ENCODE measurements at places on chromosomes 5 and 9. TPM values are rescaled to one million over a fixed set of nuclear protein-coding genes. Genes with fewer than 3 reads are reported as not detected.

Gene TAF11L13
- polyA plus RNA-seq: not detected

- no peaks in the 10 kb centered on the region for H3K36me3 ChIP-seq
- peak within 1 kb of the TSS; percentile 22 for H3K27ac ChIP-seq
- H3K4me1 ChIP-seq: peaks cover 11% of the 10 kb centered on the region
- peak within 1 kb of the TSS; percentile 51 for H3K4me3 ChIP-seq
Measured at GRCh38 chr9:136686794-136687711, at the start of gene AGPAT2. Gene AGPAT2 (minus strand): TSS chr9:136687457. CDS start chr9:136687357, 100 bp downstream.

GRCh38 chr9:100730086-100730485 lies 152.2 kb downstream of the CAVIN4 start:
- no peak overlapping the region for H3K4me3 ChIP-seq
- H3K36me3 ChIP-seq: no peaks in the 10 kb centered on the region
- H3K27me3 ChIP-seq: no peaks in the 10 kb centered on the region
- no peaks in the 10 kb centered on the region for H3K4me1 ChIP-seq
- DNase-seq: no peak
- no peak overlapping the region for H3K27ac ChIP-seq

DNA sequence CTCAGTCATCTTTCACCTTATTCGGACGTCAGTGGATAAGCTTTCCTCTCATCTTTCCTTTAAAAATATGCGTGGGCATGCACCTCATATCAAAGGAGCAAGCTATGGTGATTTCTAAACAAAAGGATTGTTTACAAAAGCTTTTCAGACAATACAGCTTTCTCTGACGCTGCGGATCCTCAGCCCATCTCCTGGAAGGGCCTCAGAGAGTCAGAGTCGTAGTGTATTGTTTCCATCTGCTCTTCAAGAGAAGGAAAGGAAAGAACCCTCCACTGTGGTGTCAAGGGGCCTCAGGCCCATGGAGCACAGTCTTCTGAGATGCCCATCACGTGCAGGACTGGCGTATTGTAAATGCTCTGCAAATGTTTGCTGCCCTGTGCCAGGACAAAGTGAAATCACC lies 163.4 kb upstream of the MAP1B start:
- no peaks in the 10 kb centered on the region for H3K36me3 ChIP-seq
- no peak for DNase-seq
- H3K27me3 ChIP-seq: no peaks in the 10 kb centered on the region
- H3K4me1 ChIP-seq: no peaks in the 10 kb centered on the region
- H3K27ac ChIP-seq: no peak overlapping the region
- no peak overlapping the region for H3K4me3 ChIP-seq

DNA sequence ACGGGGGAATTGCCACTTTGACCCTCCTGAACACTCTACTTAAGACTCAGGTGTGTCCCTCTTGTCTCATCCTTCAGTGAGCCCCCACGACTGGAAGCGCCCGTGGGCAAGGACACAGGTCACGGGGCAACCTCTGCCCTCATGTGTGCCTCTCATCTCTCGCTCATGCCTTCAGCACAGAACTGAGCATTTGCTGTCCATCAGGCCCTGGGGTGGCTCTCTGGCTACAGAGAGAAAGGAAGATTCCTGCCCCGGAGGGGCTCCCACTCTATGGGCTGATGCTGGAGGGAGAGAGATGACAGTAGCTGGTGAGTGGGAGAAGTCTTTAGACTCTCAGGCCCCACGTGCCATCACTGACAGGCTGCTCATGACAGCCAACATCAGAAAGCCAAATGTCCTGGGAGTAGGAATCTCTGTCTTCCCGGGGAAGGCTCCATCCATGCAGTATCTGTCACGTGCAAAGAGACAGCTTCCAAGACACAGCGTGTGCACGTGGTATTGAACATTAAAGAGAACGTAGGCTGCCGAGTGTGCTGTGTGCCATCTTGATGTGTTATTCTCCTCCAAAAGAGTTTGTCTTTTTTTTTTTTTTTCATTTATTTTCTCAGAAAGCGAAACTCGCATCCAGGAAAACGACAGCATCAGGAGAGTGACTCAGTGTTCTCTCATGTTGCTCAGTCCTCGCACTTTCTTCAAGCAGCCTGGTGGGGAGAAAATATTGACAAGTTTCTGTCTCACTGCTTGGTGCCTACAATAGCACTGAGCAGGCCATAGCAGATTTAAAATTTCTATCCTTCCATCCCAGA lies 190.5 kb downstream of the GAS1 start:
- no peak for DNase-seq
- no peak overlapping the region for H3K4me3 ChIP-seq
- H3K27me3 ChIP-seq: no peaks in the 10 kb centered on the region

GRCh38 chr5:149681252-149681651 lies 48.9 kb upstream of the PPARGC1B start:
- H3K27ac ChIP-seq: no peak overlapping the region
- DNase-seq: no peak
- no peaks in the 10 kb centered on the region for H3K4me1 ChIP-seq

Gene SLC25A25
- 13.4 TPM for polyA plus RNA-seq

DNA sequence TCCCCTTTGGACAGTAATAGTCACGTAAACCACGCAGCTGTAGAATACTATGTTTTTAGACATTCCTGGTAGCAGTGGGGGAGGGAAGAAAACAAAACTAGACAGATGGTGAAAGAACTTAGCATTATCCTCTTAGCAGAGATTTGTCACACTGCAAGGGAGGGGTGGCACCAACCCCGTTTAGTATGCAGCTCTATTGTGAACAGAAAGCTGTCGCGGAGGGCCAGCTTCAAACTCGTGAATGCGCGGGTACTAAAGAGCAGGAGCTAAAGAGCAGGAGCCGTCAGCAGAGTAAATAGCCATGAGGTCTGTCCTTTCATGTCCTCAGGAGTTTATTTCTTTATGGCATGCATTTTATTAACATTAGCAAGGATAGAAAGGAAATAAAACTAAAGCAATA lies 141.9 kb upstream of the SLC12A2 start:
- no peak for DNase-seq
- no peaks in the 10 kb centered on the region for H3K27me3 ChIP-seq
- H3K36me3 ChIP-seq: no peaks in the 10 kb centered on the region
- no peak overlapping the region for H3K4me3 ChIP-seq
- no peak overlapping the region for H3K27ac ChIP-seq

Gene BTNL9
- polyA plus RNA-seq: not detected

Gene IFNB1
- polyA plus RNA-seq: not detected

GRCh38 chr9:101427957-101428655 lies 7.5 kb downstream of the ALDOB start:
- H3K4me1 ChIP-seq: no peaks in the 10 kb centered on the region
- no peaks in the 10 kb centered on the region for H3K36me3 ChIP-seq
- DNase-seq: no peak
- no peak overlapping the region for H3K27ac ChIP-seq

GRCh38 chr5:160434022-160434531 lies 12.4 kb downstream of the PTTG1 start:
- H3K4me1 ChIP-seq: no peaks in the 10 kb centered on the region
- no peaks in the 10 kb centered on the region for H3K36me3 ChIP-seq

DNA sequence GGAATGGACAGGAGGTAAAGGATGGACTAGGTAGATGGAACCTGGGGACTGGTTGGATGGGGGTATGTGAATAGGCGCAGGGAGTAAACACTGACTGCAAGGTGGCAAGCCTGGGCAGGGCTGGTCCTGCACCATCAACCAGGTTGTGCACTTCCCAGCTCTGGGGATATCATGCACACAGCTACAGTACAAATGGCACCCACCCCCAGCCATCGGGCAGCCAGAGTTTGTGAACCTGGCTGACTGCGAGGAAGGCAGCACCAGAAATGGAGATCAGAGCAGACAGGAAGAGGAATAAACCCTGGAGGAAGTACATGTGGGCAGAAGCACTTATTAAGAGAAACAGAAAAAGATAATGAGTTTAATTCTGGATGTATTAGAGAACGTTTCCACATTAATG lies 229.1 kb downstream of the ESM1 start:
- no peaks in the 10 kb centered on the region for H3K36me3 ChIP-seq
- H3K27ac ChIP-seq: no peak overlapping the region
- H3K4me1 ChIP-seq: peaks cover 23% of the 10 kb centered on the region
- H3K4me3 ChIP-seq: no peak overlapping the region
- no peak for DNase-seq
- no peaks in the 10 kb centered on the region for H3K27me3 ChIP-seq

- DNase-seq: no peak
- no peaks in the 10 kb centered on the region for H3K4me1 ChIP-seq
- H3K36me3 ChIP-seq: peaks cover 31% of the 10 kb centered on the region
- H3K4me3 ChIP-seq: no peak overlapping the region
- no peak overlapping the region for H3K27ac ChIP-seq
Measured at GRCh38 chr5:154917757-154918156, 20.3 kb downstream of the GEMIN5 start.

- DNase-seq: no peak
- H3K4me3 ChIP-seq: no peak overlapping the region
- H3K4me1 ChIP-seq: peaks cover 8% of the 10 kb centered on the region
- H3K27me3 ChIP-seq: no peaks in the 10 kb centered on the region
- H3K36me3 ChIP-seq: no peaks in the 10 kb centered on the region
Measured at GRCh38 chr5:180093651-180094382, 22.3 kb upstream of the RNF130 start.

- no peaks in the 10 kb centered on the region for H3K36me3 ChIP-seq
- no peak for DNase-seq
Measured at GRCh38 chr5:174799121-174799520, 74.7 kb downstream of the MSX2 start.

DNA sequence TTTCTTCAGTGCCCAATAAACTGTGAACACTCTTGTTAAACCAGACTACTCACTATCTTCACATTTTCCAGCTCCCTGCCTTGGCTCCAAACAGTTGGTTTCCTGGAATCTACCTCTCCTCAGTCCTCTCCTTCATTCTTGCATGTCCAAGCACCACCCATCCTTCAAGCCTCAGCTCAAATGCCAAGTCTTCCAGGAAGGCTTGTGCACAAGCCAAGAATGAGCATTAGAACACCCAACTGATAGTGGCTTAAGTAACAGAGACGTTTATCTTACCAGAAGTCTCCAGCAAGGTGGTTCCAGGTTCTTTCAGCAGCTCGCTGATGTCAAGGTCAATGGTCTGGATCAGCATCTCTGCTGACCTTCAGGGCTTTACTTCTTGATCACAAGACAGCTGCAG lies 60.1 kb downstream of the PTPDC1 start:
- H3K4me3 ChIP-seq: no peak overlapping the region
- H3K4me1 ChIP-seq: no peaks in the 10 kb centered on the region

Gene NRARP
- not detected for polyA plus RNA-seq

- H3K4me1 ChIP-seq: no peaks in the 10 kb centered on the region
- DNase-seq: no peak
- H3K4me3 ChIP-seq: no peak overlapping the region
- H3K27me3 ChIP-seq: no peaks in the 10 kb centered on the region
- H3K27ac ChIP-seq: no peak overlapping the region
Measured at GRCh38 chr5:3428334-3428733, 167.3 kb upstream of the IRX1 start.

Gene SOX30
- polyA plus RNA-seq: 0.52 TPM

Gene HMMR
- not detected for polyA plus RNA-seq

Gene SNCAIP
- not detected for polyA plus RNA-seq

DNA sequence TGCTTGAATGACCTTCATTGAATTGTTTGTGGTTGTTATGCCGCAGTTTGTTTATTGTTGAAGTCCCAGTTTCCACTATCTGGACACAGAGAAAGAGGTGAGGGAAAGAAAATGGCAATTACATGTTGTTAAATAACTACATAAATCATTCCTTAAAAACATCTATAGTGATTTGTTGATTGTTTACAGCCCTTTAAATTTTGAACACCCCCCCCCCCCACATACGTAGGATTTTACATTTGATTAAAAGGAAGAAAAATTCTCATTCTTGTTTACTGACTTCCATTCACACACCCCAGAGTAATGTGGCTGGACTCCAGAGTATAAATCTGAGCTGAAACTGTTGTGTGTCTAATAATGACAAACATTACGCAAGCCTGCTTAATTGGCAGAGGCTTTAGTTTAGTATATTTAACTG lies 87.1 kb upstream of the FAM174A start:
- H3K4me1 ChIP-seq: no peaks in the 10 kb centered on the region
- H3K27me3 ChIP-seq: no peaks in the 10 kb centered on the region
- H3K27ac ChIP-seq: no peak overlapping the region

GRCh38 chr5:169011451-169011850 lies 289.5 kb downstream of the SLIT3 start:
- no peak for DNase-seq
- H3K4me1 ChIP-seq: no peaks in the 10 kb centered on the region
- H3K4me3 ChIP-seq: no peak overlapping the region
- no peaks in the 10 kb centered on the region for H3K36me3 ChIP-seq
- no peak overlapping the region for H3K27ac ChIP-seq

- no peaks in the 10 kb centered on the region for H3K4me1 ChIP-seq
- H3K27me3 ChIP-seq: no peaks in the 10 kb centered on the region
- H3K36me3 ChIP-seq: no peaks in the 10 kb centered on the region
Measured at GRCh38 chr9:6080154-6080716, 64.8 kb upstream of the RANBP6 start.

Gene FOXD4L6
- polyA plus RNA-seq: not detected

GRCh38 chr9:132697230-132697629 lies 27.0 kb downstream of the GTF3C4 start:
- no peak overlapping the region for H3K27ac ChIP-seq
- no peaks in the 10 kb centered on the region for H3K36me3 ChIP-seq
- no peaks in the 10 kb centered on the region for H3K4me1 ChIP-seq
- DNase-seq: no peak
- no peaks in the 10 kb centered on the region for H3K27me3 ChIP-seq
- no peak overlapping the region for H3K4me3 ChIP-seq

- H3K27me3 ChIP-seq: no peaks in the 10 kb centered on the region
- no peaks in the 10 kb centered on the region for H3K36me3 ChIP-seq
- DNase-seq: no peak
- no peaks in the 10 kb centered on the region for H3K4me1 ChIP-seq
- H3K27ac ChIP-seq: no peak overlapping the region
Measured at GRCh38 chr9:113966394-113966793, 90.3 kb downstream of the ZNF618 start.

DNA sequence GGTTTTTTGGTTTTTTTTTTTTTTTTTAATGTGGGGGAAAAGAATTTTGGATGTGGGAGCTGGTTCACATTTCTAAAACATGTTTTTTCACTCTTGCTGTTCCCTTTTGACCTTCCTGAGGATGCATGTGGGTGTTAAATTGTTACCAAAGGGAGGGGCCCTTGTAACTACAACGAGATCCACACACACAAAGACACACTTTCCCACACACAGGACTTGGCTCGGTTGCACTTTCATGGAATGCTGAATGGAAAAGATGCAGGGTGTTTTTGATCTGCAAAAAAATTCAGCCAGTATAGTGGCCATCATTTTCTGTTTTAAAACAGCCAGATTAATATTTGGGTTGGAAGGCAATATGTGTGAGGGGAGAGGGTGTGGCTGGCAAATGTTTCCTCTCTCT lies 576.9 kb downstream of the EBF1 start:
- H3K4me3 ChIP-seq: no peak overlapping the region
- no peak for DNase-seq
- no peaks in the 10 kb centered on the region for H3K27me3 ChIP-seq

GRCh38 chr5:37182667-37183066 lies 66.5 kb downstream of the CPLANE1 start:
- DNase-seq: no peak
- no peaks in the 10 kb centered on the region for H3K4me1 ChIP-seq
- H3K27me3 ChIP-seq: no peaks in the 10 kb centered on the region
- H3K36me3 ChIP-seq: no peaks in the 10 kb centered on the region
- H3K27ac ChIP-seq: no peak overlapping the region

GRCh38 chr5:172634106-172634899 lies 6.8 kb upstream of the NEURL1B start:
- DNase-seq: no peak
- no peak overlapping the region for H3K4me3 ChIP-seq
- no peaks in the 10 kb centered on the region for H3K4me1 ChIP-seq

Gene SLC4A9
- polyA plus RNA-seq: not detected

Gene PCSK5
- 5.1 TPM for polyA plus RNA-seq

Gene PCDHB2
- polyA plus RNA-seq: 0.08 TPM
